Tongue (tissue), 3 donors: ENCODE measurements at places on chromosomes 4 and X.

DNA sequence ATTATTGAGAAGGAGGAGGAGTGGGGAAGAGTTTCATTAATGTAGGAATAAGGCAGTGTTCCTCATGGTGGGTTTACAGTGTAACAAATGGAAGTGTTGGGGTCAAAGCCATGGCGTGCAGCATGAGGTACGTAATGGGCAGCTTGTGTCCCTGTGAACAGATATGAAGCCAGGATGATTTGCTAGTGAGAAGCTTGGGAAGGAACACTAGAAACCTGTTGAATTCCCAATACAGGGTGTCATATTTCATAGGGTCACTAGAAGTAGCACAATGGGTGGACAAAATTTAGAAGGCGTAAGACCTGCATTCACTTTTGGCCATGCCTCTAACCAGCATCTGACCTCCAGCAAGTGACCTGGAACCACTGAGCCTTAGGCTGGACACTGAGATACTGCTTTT lies 6.8 kb downstream of the PYURF start:
- DNase-seq: no peak

GRCh38 chr4:107793996-107794395 lies 30.7 kb upstream of the SGMS2 start:
- no peak for DNase-seq

DNA sequence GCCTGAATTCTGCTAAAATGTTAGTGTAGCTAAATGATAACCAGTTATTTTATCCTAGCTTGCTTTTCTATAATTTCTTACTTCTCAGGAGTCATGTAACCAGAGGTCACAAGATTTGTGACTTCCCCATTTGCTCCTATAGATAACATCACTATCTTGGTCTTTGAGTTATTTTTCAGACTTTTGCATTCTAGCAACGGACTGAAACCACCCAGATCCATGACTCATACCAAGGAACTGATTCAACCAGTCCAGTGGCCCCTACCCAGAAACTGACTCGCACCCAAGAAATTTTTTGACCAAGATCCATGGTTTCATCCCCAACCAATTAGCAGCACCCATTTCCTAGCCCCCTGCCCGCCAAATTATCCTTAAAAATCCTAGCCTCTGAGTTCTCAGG lies 50.0 kb downstream of the IQCM start:
- no peak for DNase-seq

DNA sequence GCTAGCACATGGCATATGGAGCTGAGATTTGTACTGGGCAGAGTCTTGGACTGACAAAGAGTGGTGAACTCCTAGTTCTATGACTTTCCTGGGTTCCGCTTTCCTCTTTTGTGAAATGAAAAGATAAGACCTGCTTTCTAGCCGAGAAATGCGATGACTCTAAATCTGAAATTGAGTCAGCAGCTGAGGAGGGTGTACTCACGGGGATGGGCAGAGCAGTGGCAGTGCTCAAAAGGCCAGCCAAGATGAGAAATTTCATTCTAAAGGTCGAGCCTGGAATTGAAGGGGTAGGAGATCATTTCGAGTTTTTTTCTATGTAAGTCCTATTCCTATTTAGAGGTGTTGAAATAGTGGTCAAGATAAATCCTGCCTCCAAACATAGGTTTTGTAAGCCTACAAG lies 47.0 kb downstream of the NUDT9 start:
- no peak for DNase-seq

- DNase-seq: no peak
Observed at GRCh38 chrX:14295426-14295825, 233.9 kb upstream of the GLRA2 start.

- no peak for DNase-seq
Observed at GRCh38 chrX:1099146-1099770, 113.2 kb downstream of the CRLF2 start.

DNA sequence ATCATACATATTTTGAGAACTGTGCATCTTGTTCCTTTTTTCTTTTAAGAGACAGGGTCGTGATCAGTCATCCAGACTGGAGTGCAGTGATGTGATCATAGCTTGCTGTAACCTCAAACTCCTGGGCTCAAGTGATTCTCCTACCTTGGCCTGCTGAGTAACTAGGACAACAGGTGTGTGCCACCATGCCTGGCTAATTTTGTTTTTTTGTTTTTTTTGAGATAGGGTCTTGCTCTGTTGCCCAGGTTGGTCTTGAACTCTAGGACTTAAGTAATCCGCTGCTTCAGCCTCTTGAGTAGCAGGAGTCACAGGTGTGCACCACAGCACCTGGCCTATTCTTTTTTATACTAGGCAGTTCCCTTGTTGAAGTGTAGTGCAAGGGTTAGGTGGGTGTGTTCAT lies 24.6 kb downstream of the KDM6A start:
- no peak for DNase-seq

- DNase-seq: no peak
Observed at GRCh38 chrX:24243188-24243587, 70.7 kb downstream of the SUPT20HL2 start.
